ENCODE measurements at places on chromosomes 7 and 10.

DNA sequence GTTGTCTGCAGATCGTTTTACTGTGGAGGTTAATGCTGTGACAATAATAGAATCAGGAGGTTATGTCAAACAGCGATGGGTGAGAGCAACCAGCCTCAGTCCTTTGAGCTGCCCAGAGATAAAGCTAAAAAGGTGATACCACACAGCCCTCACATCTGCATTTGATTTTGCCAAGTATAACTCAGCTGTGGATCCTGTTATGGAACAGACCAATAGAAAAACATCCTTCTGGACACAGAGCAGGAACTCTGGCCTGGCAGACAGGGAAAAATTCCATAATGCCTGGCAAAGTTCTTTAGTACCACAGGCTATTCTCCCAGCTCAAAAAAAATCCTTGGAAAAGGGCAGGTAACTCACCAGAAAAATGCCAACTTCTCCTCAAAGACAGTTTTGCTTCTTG, 87.1 kb upstream of the PDLIM1 start:
- DNase-seq = no peak

DNA sequence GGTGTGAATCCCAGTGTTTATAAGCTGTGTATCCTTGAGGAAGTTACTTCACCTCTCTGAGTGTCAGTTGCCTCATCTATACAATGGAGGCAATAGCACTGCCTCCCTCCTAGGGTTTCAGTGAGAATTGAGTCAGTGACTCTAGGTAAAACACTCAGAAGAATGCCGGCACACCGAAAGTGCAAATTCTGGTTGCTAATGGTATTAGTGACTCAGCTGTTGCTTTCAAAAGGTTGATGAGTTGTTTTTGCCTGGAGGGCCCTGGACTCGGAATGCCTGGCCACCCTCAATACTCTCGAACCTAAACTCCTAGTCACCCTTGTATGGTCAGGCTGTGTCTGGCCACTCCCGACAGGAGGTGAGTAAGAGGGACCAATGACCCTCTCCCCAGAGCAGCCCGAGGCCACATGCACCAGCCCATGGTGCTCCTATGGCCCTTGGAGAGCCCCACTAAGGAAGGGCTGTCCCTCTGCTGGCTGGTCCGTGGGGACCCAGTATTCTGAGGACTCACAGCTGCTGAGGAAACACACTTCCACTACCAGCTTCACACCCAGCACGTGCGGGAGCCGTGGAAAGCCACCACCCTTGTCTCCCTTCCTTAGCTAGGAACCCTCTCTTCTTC, 60.2 kb downstream of the CALML3 start:
- DNase-seq = peak; percentile 33

DNA sequence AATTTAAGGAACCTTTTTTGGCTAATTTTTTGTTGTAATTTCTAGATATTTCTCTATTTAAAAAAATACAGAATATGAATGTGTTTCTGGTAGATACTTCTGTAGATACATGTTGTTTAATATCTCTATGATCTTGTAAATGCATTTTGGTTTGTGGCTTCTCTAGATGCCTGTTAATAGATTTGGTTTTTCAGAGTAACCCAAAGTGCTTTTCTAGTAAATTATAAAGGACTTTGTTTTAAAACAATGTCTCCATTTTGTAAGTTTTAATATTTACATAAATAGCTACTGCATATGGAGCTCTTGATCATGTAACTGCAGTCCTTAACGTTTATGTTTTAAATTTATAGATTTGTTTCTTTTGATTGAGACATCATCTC, 88.5 kb downstream of the MDFIC start:
- DNase-seq = no peak

GRCh38 chr10:128859738-128860386, 607.2 kb upstream of the MGMT start:
- DNase-seq = peak; percentile 53

- DNase-seq = no peak
Observed at GRCh38 chr10:22365233-22365632, 19.9 kb downstream of the SPAG6 start.
